ENCODE measurements at places on chromosomes 6 and 20.
A peak's percentile ranks its signal among the peaks of the same experiment; 100 is the strongest.

GRCh38 chr20:7250337-7250736, 482.9 kb downstream of the BMP2 start:
- DNase-seq = no peak

- DNase-seq = no peak
Measured at GRCh38 chr6:84801250-84801649, 36.9 kb upstream of the TBX18 start.

GRCh38 chr6:126071000-126071647, 84.8 kb downstream of the TRMT11 start:
- DNase-seq = no peak

- no peak for DNase-seq
Measured at GRCh38 chr6:13923527-13924145, 1.1 kb upstream of the RNF182 start.

- DNase-seq = no peak
Measured at GRCh38 chr6:75150685-75151412, 55.0 kb downstream of the COL12A1 start.

GRCh38 chr20:33127422-33128097, 40.4 kb upstream of the BPIFA2 start:
- DNase-seq = no peak

DNA sequence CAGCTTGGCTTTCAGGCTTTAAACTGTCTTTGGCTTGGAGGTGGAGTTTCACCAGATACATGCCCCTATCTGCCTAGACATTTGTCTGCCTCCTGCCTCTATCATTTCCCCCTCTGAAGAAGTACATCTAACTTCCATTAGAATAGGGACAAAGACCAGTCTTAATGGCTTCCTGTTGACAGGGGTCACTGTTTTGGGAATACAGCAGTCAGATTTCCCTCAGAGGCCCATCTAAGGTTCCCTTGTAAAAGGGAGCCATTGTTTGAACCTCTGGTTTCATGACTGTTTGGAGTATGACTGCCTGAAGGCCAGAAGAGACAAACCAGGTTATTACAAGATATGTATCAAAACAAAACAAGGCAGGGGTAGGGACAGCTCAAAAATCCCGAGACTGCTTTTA, 665.7 kb upstream of the GJE1 start:
- no peak for DNase-seq

DNA sequence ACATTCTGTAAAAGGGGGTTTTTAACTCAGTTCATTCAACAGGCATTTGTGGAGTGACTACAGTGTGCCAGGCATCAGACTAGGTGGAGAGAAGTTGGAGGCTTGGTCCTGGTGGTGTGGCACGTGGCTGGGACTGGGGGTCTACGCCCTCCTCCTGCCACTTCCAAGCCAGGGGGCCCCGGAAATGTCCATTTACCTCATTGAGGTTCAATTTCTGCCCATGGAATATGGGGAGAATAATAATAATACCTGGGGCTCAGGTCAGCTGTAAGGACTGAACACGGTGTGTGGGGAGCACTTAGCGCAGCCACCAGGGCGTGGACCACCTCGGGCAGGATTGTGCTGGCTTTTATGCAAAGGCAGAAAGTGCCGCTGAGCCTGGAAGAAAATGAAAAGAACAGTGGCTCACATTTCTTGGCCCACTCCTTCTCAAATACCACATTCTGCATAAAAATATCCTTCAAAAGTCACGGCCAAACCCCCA, 229.4 kb downstream of the ANKRD60 start:
- DNase-seq = no peak

- DNase-seq = no peak
Measured at GRCh38 chr6:139753198-139753861, 378.9 kb upstream of the CITED2 start.

- no peak for DNase-seq
Measured at GRCh38 chr6:158064725-158065251, 83.1 kb downstream of the SYNJ2 start.

- no peak for DNase-seq
Measured at GRCh38 chr20:45515147-45515913, at the start of gene SPINT3. Gene SPINT3, minus strand, starts transcription at chr20:45515622. Its CDS starts 14 bp downstream, at chr20:45515608.

GRCh38 chr6:80339421-80339820, 232.9 kb downstream of the BCKDHB start:
- no peak for DNase-seq

DNA sequence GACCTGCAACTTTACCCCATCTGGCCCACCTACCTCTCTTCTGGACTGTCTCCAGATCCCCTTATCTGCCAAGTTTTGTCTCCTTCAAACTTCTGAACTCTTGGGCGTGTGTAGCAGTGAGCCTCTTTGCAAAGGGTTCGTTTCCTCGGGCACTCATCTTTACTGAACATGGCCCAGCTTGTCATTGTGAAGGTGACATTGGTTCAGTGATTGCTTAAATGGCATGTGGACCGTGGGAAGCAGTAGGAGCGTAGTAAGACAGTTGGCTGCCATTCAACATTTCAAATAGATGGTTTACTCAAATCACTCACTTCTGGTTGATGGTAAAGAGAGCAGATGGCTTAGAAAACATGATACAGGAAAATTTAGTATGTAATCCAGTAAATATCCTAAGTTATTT, 34.8 kb upstream of the KIF25 start:
- no peak for DNase-seq

- no peak for DNase-seq
Measured at GRCh38 chr6:127519469-127519785, 292 bp upstream of the MTCL3 start.

GRCh38 chr6:131924881-131925474, 26.2 kb downstream of the CCN2 start:
- DNase-seq = peak; percentile 25

DNA sequence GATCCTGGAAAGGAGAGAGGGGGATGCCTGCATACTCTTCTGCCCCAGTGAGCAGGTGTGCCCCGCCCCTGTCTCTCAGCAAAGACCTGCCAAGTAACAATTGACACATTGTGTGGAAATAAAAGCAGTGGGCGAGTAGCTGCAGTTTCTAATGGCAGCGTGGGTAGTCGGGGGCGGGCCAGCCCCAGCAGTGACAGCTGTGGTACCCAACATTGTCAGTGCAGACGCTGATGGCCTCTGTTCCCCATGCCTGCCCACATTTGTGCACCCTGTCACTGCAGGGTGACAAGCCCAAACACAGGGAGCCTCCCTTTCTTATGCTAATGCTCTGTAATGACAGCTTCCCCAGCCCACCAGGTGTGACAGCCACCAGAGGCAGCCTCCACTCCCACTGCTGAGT, 491.7 kb downstream of the DHX35 start:
- DNase-seq = no peak

DNA sequence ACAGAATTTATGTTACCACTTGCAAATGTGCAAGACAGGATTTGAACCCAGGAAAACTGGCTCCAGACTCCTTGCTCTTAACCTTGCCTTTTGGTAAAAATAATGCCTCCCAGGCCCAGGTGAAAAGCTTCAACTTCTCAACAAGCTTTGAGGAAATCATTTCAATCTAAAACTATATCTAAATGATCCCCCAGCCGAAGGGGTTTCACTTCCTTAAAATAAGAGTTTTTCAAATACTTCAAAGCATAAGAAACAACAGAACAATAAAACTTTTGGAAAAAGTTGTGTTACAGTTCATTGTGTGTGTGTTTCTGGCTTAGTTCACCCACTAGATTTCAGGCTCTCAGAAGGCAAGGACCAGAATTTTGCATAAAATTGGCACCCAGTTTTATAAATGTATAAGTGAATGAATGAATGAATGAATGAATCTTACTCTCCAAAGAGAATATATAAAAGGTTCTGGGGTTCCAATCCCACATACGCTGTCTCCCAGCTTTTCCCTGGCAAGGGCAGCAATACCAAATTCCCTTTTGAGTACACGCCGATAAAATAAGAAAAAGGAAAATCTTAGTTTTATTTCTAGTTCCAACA, 5.4 kb downstream of the OR2H2 start:
- DNase-seq = peak; percentile 9

DNA sequence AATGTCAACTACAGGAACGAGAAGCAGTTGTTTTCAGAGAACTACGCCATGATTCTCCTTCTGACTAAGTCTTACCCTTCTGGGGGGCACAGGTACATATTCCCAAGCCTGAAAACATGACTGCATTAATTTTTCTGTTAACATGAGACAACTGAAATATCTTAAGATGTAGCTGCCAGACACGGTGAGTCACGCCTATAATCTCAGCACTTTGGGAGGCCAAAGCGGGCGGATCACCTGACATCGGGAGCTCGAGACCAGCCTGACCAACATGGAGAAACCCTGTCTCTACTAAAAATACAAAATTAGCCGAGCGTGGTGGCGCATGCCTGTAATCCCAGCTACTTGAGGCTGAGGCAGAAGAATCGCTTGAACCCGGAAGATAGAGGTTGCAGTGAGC, 21.7 kb downstream of the TBC1D20 start:
- no peak for DNase-seq
